ENCODE measurements at places on chromosomes 16 and 17.

- no peak for DNase-seq
Observed at GRCh38 chr17:79834565-79835469, 4.4 kb downstream of the CBX4 start.

DNA sequence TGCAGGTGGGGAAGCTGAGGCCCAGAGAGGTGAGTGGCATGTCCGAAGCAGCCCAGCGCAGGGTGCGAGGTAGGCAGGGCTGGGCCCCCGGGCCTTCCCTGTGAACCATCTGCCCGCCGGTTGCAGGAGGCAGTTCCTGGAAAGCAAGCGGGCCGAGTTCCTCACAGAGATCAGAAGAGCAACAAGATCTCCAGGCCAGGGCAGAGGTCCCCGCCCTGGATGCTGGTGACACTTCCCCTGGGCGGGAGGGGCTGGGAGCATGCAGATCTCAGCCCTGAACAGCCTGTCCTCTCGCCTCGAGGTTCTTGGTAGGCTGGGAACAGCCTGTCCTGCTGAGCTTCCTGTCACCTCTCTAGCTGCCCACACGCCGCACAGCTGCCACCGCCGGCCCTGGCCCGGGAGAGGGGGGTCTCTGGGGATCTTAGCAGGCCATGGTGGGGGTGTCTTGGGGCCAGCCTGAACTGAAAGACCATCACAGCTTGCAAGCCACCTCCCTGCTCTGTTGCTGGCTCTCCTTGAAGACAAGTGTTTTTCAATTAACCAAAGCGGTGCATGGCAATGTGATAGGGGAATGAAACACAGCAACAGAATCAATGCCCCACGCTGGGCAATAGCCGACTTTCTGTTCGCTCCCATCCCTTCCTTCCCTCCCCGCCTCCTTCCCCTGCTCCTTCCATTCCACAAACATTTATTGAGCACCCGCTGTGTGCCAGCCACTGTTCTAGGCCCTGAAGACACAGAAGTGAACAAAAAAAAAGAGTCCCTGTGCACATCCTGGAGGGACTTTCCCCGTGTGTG, 31.7 kb downstream of the SOCS1 start:
- DNase-seq = no peak

GRCh38 chr17:50203604-50204345, 2.3 kb upstream of the COL1A1 start:
- DNase-seq = no peak

DNA sequence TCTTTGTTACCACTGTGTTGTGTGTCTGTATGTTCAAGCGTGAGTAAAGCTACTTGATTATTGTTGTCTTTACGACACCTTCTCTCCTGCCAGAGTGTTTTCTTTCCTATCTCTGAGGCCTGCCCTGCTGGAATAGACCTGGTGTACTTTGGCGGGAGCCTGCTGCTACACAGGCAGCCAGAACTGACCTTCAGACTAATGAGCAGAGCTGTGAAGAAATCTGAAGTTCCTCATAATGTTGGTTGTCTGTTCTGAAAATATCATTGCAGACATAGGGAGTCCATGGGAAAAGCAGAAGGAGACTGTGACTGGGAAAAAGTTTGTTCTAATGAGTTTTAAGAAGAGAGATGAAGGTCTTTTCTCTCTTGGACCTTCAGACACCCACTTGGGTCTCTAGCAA, 9.8 kb downstream of the RHOT1 start:
- DNase-seq = no peak

Measured in dorsolateral prefrontal cortex (tissue), 122 donors.